ENCODE measurements at places on chromosomes 3 and 15.

DNA sequence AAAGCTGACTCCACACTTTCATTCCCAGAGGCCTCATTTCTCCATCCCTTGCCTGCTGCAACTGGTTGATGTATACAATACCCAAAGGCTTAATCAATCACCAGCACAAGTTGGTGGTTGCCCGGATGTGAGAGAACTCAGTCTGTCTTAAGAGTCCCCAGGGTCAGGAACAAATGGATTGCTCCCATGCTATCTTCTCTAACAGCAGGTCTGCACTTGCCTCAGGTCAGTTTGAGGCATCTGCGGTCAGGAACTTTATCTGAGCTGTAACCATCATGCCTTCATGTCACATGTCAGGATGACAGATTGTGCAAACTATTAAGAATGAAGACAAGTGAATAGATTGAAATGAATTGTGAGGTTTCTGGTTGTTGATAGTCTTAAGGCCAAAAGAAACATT lies 56.1 kb downstream of the BFSP2 start:
- no peak for DNase-seq

- peak; percentile 16 for DNase-seq
These were observed 25.3 kb upstream of the VPS33B start for GRCh38 chr15:91047545-91048199.

DNA sequence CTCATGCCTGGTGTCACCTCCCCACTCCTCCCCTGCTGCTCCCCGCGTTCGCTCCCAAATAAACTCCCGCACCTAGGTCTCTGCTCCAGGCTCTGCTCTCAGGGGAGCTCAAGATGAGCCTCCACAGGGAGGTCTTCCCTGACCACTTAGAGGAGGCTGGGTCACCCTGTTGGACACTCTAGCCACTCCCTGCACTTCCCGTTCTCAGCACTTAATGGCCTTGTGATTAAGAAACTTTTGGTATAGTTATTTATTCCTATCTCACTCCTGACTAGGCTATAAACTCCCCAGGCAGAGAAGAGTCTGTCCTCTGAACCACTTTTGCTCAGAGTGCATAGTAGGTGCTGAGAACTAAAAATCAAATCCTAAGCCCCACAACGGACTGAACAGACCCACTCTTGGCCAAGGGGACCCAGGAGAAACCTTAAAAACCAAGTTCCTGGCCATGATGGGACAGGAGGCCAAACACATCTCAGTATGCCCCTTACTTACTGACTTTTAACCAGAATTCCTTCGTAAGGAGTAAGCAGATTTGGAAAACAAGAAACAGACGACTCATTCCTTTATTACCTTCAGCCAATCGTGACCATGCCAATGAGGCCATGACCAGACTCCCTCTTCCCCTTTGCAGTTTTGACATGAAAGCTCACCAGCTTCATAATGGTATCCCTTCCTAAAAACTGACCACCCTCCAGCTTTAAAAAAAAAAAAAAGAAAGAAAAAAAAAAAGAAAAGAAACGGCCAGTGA lies 69.0 kb upstream of the HRH1 start:
- DNase-seq, result no peak

- no peak for DNase-seq
These were observed 33.7 kb downstream of the ARMC8 start for GRCh38 chr3:138220788-138221187.

DNA sequence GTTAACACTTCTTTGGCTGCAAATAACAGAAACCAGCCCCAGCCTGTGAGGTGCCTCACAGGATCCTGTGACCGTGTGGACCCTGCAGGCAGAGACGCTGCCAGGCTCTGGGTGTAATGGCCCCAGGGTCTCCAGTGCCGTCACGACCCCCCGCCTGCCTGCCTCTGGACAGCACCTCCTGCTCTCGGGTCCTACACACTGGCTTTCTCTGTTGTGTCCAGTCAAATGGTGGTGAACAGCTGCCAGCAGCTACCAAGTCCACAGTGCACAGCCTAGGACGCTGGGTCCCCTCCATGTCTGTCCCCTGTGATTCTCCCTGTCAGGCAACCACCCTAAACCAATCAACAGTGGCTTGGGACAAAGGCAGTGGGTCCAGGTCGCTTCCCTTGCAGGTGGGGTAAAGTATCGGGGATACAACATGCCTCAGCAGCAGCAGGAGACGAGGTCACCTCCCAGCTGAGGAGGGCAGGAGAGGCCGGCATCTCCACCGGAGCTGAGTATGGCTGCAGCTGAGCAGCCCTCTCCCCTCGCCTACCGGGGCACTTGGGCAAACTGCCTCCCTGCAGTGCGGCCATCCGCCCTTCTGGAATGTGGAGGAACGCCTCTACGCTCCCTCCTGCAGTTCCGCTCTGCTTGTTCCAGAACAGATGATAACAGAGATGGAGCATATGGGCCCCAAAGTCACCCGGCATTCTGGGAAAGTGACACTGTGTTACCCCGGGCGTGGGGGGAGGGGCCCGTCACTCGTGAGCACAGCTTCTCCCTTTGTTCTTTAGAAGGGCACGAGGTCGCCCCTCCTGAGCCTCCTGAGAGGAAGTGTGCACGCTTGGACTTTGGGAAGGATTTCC lies 21.1 kb upstream of the SKOR1 start:
- no peak for DNase-seq

GRCh38 chr3:151379083-151379734 lies 5.3 kb downstream of the P2RY12 start:
- peak; percentile 6 for DNase-seq

DNA sequence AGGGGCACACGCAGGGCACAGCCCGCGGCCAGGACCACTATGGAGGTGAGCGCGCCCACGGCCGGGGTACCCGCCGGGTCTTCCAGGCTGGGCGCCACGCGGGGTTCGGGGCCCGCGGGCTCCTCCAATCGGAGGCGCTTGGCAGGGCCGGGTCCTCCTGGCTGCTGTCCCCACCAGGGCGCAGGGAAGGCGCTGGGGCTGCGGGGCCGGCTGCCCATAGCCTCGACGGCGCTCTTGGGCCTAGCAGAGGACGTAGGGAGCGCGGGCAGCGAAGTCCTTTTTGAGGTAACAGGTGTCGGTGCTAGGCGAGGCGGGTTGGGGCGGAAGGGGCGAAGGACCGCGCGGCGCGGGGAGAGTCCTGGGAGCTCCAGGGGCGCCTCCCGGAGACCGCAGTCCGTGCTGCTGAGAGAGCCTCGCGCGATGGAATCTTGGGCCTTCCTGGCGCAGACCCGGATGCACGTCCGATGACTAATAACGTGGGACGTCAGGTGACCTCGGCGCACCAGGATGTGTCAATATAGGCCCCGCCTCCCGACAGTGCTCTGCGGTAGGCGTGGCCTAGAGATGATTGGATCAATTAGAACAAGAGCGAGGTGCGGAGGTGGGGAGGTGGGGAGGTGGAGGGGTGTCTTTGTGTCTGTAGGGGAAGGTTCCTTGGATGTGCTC lies at the start of gene PRR23A:
TSS of gene PRR23A (minus strand) at position 218 of the 666 bp plus-strand sequence. CDS start at position 218, 0 bp downstream.
- DNase-seq, result no peak

- no peak for DNase-seq
These were observed 54.6 kb downstream of the CCR3 start for GRCh38 chr3:46296826-46297225.

DNA sequence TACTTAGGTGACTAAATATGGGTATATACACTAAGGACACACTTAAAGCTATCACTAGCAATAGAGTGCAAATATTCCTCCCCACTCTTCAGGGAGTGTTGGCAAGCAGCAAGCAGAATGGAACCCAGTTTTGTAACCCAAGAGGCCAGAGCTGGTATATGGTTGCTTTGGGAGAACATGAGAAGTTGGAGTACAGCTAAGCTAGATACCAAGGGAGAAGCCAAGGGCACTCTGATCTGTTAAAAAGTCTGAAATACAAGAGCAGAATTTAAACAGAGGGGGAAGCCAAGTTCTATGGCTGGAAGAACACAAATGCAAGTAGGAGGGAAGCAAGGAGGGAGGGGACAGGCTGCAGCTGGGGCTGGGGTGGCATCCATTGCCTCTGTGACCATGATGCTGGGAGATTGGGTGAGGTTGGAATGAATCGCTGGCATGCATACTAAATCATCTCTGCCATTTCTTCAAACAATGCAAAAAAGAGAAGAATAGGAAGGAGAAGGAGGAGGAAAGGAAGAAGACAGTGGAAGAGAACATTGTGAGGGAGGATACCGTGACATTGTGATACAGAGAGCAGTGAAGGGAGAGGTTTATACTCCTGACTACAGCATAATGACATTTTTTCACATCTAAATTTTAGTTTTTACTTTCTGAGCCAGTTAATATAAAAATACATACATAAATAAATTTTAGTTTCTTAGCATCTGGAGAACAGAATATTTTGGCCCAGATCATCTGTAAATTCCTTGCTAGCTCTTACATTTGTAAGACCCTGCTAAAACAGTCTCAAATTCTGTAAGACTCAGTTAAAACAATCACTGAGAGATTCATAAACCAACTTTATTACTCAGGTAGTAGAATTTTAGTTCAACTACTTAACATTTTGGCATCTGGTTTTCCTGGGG lies 9.0 kb upstream of the ANXA2 start:
- DNase-seq, result no peak

GRCh38 chr3:126630020-126630419 lies 24.9 kb downstream of the TXNRD3 start:
- DNase-seq, result no peak

DNA sequence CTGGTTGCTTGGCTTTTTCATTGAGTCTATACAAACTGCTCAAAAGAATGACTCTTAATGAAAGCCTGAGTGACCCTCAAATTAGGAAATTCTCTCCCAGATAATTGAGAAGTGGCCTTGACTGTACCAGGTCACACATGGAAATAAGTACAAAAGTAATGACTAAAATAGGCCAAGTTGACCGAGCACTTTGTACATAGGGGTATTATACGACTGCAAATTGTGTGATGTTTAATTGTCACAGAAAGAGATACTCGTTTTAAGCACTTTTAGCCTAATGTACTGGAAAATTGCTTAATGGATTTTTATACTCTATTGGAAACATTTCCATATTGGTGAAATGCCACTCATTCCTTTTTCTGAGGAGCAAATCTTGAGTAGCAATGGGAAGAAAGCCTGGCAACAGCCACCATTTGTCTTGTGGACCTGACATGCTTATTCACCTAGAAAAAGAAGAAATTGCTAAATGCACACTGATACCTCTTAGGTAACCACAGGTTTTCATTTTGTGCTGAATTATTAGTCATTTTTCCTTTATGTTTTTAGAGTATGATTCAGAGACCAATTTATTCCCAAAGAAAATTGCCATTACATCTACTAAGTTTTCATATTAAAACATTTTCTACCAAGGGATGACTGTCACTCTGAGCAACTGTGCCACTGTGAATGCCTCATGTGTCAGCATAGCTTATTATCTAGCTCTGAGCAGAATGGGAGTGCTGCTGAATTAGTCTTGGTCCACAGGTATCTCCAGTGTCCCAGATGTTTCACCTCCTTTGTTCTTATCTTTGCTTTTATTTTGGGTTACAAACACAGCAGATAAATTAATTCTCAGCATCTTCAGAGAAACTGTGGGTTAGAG lies 8.9 kb upstream of the PXK start:
- peak; percentile 38 for DNase-seq

- DNase-seq, result no peak
These were observed 138.2 kb downstream of the EPHA3 start for GRCh38 chr3:89245612-89246011.

GRCh38 chr3:63624941-63625560 lies 27.4 kb upstream of the SNTN start:
- no peak for DNase-seq

GRCh38 chr15:66408675-66409282 lies 22.1 kb downstream of the MAP2K1 start:
- no peak for DNase-seq

All from activated CD4-positive, alpha-beta T cell treated with anti-CD3 and anti-CD28 coated beads, Interleukin-10, Interleukin-2, amounts not matched to agents 100 ng/mL and 50 ng/mL, durations not matched to agents 16 hours and 8 hours (primary cell).